Muscle of leg (tissue), 16 donors: ENCODE measurements at places on chromosomes 7 and 10. TPM values are rescaled to one million over a fixed set of nuclear protein-coding genes. Genes with fewer than 3 reads are reported as not detected.

GRCh38 chr7:106101726-106102125, 10.4 kb downstream of the SYPL1 start:
- no peak for DNase-seq

DNA sequence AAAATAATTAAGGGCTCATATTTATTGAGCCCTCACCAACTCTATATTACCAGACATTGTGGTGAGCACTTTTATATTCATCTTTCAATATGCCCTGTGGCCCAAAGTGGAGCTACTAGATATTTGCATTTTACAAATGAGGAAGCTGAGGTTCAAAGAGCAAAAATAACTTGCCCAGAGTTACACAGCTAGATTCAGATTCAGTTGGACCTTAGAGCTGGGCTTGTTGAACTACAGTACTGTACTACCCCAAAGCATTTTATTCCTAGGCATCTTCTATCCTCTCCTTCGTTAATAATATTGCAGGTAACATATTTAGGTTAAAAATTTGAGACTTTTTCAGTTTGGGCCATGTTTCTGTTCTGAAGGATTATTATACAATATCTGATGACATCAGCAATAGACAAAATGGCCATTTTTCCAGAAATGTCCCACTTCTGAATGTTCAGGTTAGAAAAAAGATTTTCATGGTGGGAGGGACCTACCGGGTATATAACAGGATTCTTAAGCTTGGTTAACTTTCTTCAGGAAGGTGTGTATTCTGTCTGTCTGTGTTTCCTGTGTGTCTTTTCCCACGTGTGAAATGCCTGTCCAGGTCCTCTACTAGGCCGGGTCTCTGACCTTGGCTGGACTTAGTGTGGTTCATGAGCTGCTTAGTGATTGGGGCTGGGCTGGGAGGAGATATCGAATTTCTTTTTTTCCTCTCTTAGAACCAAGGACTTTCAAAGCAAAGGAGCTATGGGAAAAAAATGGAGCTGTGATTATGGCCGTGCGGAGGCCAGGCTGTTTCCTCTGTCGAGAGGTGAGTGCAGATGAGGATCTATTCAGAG, 13.6 kb downstream of the PRXL2A start:
- no peak for DNase-seq

- DNase-seq = no peak
Observed at GRCh38 chr7:99008921-99009530, 130.7 kb downstream of the TRRAP start.

The OIT3 gene
- 9.1 TPM for polyA plus RNA-seq

The BMI1 gene
- polyA plus RNA-seq = 37.0 TPM

The TMEM140 gene
- polyA plus RNA-seq = 9.9 TPM

The CPXM2 gene
- 5.2 TPM for polyA plus RNA-seq

The ZNF727 gene
- polyA plus RNA-seq = not detected

The MRLN gene
- 154 TPM for polyA plus RNA-seq

The NXPH1 gene
- polyA plus RNA-seq = not detected

The TFPI2 gene
- 1.9 TPM for polyA plus RNA-seq
